ENCODE measurements at places on chromosomes 12 and 14.

GRCh38 chr14:29799464-29800095 lies 128.1 kb downstream of the PRKD1 start:
- DNase-seq, result no peak

- no peak for DNase-seq
Observed at GRCh38 chr12:39620659-39621658, 1.4 kb upstream of the ABCD2 start.

GRCh38 chr12:3961591-3961990 lies 88.4 kb upstream of the PARP11 start:
- DNase-seq, result no peak

DNA sequence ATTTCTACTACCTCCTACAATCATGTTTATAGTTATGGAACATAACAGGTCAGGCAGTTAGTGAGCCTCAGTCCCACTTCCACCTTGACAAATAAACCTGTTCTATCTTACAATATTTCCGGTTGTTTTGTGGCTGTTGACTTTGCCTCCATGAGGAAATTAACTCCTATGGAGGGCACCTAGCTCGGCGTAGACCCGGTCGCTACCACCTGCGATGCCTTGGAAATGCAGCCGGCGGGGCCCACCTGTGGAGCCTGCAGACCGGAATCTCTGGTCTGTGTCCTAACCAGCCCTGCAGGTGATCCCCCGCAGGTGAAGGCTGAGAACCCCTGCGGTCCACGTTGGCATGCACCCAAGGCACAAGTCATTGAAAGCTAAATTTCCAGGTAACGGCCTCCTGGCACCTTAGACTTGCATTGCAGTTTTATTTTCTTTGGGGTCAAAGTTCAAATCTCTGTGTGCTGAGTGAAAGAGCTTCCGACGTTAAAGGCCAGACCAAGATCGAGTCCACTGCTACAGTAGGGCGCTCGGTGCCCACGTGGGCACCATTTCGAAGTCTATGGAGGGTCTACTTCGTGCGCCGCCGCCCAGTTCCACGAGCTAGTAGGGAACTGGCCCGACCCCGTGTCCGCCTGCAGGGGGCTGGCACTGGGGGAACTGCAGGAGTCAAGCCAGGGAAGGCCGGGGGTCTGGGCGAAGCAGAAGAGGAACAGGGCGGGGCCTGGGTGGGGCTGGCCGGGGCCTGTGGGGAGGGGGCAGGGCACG lies 782 bp upstream of the PIWIL1 start:
- DNase-seq, result no peak

GRCh38 chr14:89826596-89826995 lies 127.9 kb downstream of the EFCAB11 start:
- DNase-seq, result no peak

DNA sequence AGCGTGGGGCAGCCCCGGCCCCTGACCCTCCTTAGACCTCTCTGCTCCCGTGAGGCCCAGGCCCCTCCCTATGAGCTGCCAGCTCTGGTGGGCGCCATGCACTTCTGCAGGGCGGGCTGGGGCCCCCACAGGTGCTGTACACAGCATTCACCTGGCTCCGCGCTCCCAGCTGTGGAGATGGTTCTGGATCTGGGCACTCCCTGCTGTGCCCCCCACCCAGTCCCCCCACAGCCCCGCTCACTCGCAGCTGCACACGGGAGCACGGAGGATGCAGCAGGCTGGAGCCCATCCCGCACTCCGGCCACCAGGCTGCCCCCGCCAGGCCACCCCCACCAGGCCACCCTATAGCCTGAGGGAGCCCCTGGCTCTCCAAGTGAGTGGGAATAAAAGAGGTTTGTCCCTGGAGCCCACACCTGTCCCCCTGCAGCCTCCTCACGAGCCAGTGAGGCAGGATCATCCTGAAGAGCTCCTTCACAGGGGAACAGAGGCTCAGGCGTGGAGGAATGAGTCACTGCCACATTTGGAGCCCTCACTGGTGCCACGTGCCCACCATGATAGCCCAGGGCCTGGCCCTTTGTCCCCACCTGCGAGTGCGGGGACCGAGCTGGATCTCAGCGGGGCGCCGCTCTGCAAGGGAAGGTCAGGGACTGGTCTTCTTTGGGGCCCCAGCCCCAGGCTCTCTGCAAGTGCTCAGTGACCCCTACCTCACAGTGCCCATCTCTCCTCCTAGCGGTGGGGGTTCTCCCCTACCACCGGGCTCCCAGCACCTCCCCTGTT lies 1.9 kb downstream of the ADSS1 start:
- no peak for DNase-seq

GRCh38 chr12:14613718-14614117 lies 46.0 kb upstream of the PLBD1 start:
- DNase-seq, result no peak

GRCh38 chr14:76293221-76293620 lies 82.7 kb upstream of the ESRRB start:
- no peak for DNase-seq

GRCh38 chr12:51449580-51450246 lies 25.1 kb downstream of the SLC4A8 start:
- DNase-seq, result no peak

DNA sequence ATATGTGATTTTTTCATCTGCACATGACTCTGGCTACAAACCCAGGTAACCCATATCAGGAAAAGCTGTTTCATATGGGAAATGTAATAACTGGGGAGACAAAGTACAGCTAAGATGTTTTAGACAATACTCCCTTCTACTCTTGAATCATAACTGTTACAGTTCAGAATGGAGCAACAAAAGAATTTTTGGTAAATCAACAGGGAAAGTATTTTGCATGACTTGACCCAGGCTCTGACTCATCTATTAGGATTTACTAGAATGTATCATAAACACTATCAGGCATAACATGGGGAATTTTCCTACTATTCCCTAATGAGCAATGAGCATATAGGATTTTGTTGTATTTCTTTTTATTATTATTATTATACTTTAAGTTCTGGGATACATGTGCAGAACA lies 553.0 kb downstream of the SLC16A7 start:
- no peak for DNase-seq

DNA sequence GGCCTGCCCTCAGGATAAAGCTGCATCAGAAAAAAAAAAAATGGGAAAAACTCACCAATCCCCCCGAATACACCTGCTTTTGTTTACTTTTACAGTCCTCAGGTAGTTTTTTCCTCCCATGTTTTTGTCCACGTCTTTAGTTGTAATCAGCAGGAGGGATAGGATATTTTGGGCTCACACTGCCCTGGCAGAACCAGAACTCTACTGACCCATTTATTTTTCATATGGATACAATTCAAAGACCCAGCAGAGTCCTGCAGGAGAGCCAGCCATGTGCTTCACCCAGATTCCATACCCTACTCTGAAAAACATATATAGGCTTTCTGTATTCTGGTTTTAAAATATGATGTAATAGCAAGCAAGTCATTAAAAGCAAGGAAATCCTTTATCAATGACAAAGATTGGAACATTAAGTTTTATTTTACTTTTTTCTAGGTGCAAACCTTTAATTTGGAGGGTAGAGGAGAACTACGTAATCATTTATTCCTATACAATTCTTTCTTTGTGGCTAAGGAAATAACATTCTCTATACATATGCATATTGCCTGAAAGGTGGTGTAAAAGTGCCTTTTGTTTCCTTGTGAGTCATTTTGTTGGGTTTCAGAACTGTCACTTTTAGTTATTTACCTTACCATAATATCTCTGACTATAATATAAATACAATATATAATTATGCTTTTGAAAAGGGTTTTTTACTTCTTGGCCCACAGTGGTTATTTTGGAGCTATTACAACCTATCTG lies 19.1 kb downstream of the DACT1 start:
- no peak for DNase-seq

DNA sequence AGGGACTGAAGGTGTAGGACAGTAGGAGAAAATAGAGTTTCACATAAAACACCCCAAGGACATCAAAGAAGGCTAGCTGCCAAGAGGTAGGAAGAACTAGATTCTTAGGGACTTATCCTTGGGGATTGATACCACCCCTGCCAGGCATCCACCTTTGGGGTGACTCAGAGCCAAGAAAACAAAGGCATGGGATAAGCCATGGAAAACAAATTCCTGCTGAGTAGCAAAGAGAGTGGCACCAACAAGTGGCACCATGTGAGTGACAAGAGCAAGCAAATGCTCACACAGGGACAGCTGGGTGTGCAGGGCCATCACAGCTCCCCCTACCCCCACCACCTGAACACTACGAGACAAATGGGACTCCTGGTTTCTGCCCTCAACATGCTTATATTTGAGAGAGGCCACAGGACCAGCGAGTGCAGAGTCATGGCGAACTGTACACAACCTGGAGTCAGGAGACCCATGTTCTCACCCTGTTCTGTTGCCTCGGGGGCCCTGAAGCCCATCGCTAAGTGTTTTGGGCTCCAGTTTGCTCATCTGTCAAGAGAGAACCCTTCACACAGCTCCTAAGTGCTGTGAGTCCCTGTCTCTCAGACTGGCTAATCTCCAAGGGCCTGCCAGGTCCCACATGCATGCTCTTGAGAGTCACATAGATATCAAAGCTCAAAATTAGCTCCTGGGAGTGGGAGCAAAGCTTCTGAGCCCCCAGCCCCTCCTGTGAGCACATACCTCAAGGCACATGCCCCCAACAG lies 91.9 kb downstream of the DPF3 start:
- no peak for DNase-seq

GRCh38 chr14:105888784-105889665 lies 362.6 kb downstream of the TMEM121 start:
- no peak for DNase-seq

GRCh38 chr14:23009939-23010726 lies at the start of gene C14orf93:
Gene C14orf93 (minus strand): TSS chr14:23010143. CDS start chr14:22999023, 11,120 bp downstream.
- DNase-seq, result peak; percentile 84

DNA sequence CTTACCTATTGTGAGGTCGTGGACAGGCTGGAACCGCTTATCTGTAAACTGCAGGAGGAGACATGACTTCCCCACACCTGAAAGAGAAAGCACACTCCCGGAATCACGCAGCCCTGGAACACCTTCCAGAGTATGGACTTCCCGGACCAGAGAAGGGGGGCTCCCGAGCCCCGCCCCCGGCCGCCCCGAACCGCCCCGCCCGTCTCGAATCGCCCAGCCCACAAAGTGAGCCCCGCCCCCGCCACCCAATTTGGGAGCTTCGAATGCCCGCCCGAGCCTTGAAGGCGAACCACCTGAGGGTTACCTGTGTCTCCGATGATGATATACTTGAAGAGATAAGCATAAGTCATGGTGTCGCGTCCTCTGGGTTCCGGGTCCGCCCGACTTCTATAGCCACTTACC lies 235 bp downstream of the RAB2B start:
- DNase-seq, result peak; percentile 87

GRCh38 chr12:24776861-24777260 lies 172.0 kb downstream of the BCAT1 start:
- no peak for DNase-seq

- no peak for DNase-seq
Observed at GRCh38 chr12:27627123-27627852, 69.0 kb upstream of the REP15 start.

DNA sequence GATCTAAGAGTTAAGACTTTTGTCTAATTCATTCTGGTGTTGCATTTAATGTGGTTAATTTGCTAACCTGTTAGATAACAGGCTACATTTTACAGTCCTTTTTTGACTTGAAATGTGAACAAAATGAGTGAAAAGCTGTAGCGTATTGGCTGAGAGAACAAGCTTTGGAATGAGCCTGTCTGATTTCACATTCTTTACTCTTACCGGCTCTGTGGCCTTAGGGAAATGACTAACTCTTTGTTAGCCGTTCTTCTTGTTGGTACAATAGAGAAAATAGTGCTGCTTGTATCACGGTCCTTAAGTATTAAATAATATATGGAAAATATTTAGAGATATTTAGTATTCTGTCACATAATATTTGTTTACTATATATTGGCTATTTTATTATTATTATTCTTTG lies 1.9 kb downstream of the MNAT1 start:
- DNase-seq, result peak; percentile 57

DNA sequence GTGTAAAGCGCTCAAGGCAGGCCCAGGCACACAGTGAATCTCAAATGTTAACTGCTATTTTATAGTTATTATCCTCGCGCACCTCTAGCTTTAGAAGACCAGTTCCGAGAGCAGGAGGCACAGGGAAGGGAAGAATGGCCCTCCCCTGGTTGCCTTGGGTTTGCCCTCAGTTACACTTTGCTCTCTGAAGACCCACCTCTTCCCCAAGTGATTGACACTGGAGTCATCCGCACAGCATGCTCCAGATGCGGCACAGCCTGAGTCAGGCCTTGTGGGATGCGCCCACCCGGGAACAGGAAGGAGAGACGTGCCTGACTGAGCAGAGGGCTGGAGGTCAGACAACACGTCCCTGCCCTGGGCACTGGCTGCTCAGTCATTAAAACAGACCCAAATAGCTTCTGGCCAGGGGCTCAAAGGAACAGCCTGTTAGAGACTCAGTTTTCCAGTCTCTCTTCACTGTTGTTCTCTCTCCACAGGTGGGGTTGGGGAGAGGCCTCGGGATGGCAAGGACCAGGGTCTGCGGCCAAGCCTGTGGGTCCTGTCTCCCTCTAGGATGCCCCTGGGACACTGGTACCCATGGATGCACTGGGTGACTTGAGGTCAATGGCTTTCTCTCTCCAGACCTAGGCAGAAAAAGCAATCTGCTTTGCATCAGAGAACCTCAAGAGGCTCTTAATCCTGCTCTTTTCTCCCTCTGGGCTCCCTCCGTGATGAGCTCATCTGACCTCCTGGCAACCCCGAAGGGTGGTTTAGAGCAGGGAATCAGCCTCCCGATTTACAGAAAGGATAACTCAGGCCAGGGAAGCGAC lies 13.6 kb upstream of the MLXIP start:
- no peak for DNase-seq

DNA sequence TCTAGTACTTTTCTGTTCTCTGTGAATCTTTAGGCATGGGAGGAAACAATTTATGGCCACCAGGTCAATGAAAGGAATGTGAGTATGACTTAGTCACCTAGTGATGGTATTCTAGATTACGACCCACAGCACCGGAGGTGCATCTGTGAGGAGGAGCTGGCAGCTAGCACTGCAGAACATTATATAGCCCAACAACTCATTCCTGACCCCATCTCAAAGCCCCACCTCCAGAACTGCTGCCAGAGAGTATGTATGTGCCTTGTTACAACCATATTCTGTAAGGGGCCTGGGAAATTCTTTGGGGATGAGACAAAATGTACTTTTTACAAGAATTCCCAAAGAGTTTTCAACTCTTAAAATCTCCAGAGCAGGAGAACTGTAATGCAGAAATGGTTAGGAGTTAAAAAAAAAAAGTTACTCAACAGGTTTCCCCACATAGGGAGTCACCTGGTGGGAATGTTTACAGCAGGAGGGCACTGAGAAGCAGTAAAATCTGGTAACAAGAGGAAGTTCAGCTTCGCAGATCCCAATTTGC lies 34.9 kb upstream of the CERS5 start:
- peak; percentile 19 for DNase-seq

DNA sequence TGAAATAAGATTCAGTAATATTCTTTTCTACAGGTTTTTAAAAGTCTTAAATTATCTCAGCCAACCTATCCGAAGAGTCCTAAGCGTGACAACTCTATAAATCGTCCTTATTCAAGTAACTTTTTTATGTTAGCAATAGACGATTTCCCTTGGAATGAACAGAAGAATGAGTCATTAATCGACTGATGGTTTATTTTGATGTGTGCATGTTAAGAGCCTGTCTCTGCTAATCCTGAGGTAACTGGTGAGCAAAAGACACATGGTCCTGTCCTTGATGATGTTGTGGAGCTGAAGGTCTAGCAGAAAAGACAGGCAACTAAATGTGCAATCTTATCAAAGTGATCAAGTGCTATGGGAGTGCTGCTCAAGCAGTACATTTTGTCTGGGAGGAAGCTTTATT lies 80.4 kb downstream of the DAAM1 start:
- DNase-seq, result no peak
